ENCODE measurements at places on chromosomes 5 and 9.

DNA sequence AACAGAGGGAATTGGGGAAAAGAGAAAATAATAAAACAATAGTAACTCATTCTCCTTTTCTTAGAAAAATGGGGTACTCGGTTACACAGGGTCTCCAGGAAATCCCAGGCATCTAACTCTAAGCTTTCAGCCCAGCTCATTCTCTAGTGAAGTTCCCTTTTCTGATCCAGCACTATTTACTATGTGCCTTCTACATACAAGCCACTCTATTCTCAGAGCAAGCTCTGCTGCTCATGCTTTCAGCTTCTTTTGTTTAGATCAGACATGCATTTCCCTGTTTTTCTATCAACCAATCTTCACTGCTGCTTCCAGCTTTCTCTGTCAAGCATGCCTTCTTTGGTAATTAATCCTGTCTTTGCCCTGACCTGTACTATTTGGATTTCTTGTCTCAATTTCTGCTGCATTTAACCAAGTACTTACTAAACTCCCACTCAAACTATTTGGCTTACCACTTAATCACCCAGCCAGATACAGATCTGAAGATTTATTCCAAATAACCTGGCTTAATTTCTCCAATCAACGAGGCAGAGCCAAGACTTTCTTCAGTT is 25.3 kb downstream of the OSMR start:
- no peak for DNase-seq

DNA sequence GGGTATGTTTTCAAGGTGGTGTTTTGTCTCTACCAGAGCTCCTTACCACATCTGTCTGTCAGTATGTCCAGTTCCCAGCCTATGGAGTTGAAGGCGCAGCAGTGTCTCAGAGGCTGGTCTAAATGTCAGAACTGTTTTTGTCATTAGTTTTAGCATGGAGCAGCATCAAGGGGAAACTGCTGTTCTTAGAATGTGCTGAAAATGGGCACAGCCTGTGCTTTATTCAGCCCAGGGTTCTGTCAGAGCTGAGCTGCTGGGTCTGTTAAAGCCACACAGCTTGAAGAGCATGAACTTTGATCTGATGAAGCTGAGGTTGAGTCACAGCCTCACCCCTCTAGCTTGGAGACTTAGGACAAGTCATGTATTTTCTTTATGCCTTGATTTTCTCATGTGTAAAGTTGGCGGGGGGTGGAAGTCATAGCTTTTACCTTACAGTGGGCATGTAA is 71.9 kb downstream of the RALGPS1 start:
- DNase-seq, result peak; percentile 36

GRCh38 chr9:122190597-122191381 is 31.1 kb downstream of the MORN5 start:
- DNase-seq, result peak; percentile 21

- no peak for DNase-seq
These were observed 2287.4 kb upstream of the WWC1 start for GRCh38 chr5:166004006-166004405.

GRCh38 chr5:169701910-169702451 is 64.9 kb downstream of the DOCK2 start:
- DNase-seq, result no peak

DNA sequence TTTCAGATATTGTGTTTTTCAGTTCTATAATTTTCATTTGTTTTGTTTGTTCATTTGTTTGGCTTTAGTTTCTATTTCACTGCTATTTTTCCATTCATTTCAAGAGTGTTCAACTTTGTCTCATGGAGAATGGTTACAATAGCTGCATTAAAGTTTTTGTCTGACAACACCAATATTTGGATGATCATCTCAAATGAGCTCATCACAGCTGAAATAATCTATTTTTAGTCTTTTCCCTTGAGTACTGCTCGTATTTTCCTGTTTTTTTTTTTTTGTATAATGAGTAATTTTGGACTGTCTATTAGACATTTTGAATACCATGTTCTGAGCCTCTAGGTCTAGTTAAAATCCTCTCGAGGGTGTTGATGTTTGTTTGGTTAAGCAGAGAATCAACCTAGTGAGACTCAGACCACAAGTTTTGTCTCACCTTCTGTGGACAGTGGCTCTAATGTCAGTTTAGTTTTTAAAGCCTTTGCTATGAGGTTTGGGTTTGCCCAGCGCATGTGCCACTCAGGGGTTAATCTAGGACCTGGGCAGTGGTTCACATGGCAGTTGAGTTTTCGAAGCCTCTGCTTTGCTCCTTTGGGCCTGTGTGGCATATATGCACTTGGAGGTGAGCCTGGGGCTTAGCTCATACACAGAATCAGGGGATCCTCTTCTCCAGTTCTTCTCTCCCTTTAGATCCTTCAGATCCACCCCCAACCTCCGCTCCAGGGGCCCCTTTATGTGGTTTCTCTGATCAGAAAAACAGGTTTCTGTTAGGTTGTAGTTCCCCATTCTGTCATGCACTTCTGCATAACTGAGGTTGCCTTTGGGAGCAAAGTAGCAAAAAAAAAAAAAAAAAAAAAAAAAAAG is 79.8 kb downstream of the ARSB start:
- DNase-seq, result no peak

- no peak for DNase-seq
These were observed 46.6 kb downstream of the ARHGAP26 start for GRCh38 chr5:142816531-142817430.

DNA sequence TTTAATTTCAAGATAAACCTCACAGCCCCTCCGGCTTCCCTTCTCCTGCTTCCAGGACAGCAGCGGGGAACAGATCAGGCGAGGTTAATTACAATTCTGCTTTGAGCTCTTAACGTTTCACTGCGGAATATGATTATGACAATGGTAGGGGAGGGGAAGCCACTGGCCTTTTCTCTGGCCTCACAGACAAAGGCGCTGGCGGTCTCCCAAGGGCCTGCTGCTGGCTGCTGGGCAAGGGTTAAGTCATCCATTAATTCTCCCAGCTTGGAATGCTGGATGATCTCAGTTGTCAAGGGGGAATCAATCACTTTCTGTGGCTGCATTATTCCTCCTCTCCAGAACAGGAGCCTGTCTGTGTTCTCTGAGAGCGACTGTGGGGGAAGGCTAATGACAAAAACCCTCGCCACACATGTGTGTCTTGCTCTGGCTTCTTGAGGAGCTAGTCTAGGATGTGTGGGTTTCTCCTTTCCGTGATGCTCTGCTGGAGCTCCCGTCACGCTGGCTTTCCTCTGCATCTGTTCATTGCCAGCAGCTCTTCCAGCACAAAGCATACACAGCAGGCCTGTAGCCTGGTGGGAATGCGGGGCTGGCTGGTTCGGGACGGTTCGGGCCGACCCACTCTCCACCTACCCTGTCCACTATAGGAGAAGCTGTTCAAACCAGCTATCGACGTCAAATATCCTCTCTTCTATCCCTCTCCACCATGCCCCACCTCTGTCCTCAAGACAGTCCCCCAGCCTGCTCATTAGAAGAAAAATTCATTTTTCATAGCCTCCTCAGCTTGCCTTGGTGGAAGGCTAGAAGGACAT is 82.8 kb downstream of the DCP2 start:
- DNase-seq, result peak; percentile 17

GRCh38 chr5:114727358-114727757 is 365.5 kb downstream of the KCNN2 start:
- DNase-seq, result no peak

GRCh38 chr9:36884721-36885120 is 149.3 kb downstream of the PAX5 start:
- DNase-seq, result no peak

- DNase-seq, result no peak
These were observed 185.0 kb downstream of the ATPSCKMT start for GRCh38 chr5:10064546-10065195.

DNA sequence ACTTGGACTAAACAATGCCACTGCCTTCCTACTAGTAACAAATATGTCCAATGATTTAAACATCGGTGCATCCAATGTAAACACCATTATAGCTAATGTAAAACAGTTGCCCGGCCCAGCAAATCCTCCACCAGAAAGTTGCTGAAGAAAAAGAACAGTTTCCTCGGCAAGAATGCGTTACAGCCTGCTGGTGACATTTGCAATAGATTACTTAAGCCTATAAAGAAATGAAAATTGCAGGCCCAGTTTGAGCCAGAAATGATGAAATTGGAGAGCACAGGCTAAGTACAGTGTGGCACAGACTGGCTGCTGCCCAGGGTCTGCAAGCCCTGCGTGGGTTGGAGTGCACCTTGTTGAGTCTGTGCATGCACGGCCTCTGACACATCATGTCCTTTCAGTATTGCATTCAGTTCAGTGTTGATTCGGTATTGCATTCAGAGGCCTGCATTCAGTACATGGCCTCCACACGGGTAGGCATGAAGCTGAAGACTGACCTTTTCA is 406.0 kb upstream of the KLF4 start:
- no peak for DNase-seq

GRCh38 chr9:107467416-107467815 is 22.2 kb downstream of the KLF4 start:
- no peak for DNase-seq

- DNase-seq, result peak; percentile 43
These were observed 402 bp downstream of the BRD8 start for GRCh38 chr5:138177941-138178515.

- no peak for DNase-seq
These were observed 54.9 kb downstream of the NDST1 start for GRCh38 chr5:150562832-150563231.

DNA sequence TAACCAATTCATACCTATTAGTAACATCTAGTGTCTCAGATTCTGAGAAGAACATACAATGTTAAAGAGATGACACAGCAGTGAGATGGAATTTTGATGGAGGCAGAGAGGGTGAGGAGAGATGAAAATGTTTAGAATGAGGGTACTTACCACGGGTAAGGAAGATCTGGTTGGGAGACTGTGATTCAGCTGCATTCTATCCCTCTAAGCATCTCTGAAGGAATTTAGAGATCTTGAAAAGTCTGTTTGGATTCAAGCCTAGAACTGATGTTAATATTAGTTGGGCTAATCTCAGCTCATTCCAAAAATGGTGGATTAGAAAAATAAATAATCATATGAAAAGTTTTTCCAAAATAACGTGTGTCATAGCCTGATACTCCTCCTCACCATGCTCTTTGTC is 191.5 kb upstream of the CLINT1 start:
- DNase-seq, result no peak

GRCh38 chr5:138875946-138876345 is 811 bp upstream of the LRRTM2 start:
- no peak for DNase-seq

DNA sequence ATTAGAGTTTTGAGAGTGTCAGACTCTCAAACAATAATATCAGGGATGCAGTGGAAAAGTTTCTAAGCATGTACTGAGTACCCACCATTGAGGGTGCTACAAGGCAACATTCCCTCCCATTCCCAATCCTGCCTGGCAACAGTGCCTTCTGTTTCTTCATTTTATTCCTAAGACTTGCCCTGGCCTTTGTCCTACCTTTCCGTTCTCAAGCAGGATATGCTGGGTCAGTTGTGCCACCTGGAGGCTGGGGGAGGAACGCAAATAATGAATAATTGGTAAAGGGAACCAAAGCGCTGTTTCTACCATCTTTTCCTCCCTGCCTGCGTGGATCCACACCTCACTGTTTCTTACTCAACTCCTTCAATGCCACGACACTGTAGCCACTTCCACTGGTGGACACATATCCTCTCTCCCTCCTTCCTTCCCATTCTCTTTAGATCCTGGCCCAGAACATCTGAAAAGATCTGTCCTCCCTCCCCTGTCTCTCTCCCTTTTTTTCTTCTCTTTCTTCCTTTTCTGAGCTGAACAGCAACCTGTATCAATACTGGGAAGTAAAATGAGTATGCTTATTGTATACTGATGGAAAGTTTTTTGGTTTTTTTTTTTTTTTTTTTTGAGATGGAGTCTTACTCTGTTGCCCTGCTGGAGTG is 149.5 kb downstream of the C9orf152 start:
- peak; percentile 66 for DNase-seq

DNA sequence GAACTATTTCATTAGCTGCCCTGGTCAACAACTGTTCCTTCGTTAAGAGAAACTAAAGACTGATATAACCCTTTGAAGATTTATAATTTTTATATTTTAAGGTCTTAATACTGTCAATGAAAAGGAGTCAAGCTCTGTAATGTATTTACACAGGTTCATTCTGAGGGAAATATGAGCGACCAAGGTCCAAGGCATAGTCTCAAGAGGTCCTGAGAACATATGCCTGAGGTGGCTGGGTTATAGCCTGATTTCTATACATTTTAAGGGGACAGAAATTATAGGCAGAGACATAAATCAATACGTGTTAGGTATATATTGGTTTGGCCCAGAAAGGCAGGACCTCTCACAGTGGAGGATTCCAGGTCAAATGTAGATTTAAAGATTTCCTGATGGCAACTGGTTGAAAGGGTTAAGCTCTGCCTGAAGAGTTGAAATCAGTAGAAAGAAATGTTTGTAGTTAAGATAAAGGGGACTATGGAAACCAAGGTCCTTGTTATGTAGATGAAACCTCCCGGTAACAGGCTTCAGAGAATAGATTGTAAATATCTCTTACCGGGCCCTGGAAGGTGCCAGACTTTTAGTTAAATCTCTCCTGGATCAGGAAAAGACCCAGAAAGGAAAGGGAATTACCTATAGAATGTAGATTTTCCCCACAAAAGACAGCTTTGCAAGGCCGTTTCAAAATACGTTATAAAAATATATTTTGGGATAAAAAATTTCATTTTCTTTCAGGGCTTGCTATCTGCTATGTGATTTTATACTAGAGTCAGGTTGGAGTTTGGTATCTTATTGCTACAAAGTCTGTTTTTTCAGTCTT is 107.3 kb upstream of the PRLR start:
- DNase-seq, result no peak

- no peak for DNase-seq
These were observed 93.1 kb downstream of the RALGPS1 start for GRCh38 chr9:127007638-127008037.

- no peak for DNase-seq
These were observed 184.1 kb downstream of the DIRAS2 start for GRCh38 chr9:90458485-90458884.

Measured in activated T-cell treated with anti-CD3 and anti-CD28 coated beads, Interleukin-2, amount 50 U/mL, for 48 hours (primary cell).